Memory B cell (primary cell): ENCODE measurements at places on chromosomes 13 and 19.

- DNase-seq, result no peak
Observed at GRCh38 chr19:1954532-1954933, 13.6 kb downstream of the CSNK1G2 start.

DNA sequence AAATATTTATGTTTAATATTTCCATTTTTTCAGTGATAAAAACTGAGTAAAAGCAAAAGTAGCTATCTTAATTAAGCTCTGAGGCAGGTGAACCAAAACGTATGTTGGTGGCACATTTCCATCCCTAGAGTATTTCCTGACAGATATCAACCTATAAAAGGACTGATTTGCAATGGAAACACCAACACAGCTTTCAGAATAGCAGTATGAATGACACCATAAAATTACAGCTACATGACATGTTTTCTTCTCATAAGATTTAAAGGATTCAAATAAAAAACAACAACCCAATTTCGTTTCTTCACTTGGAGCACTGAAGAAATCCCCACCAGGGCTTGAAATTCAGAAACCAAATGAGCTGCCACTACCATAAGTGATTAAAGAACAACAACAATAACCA, 194.4 kb downstream of the RFC3 start:
- no peak for DNase-seq

GRCh38 chr13:107069108-107069776, 501.3 kb upstream of the ARGLU1 start:
- DNase-seq, result no peak

DNA sequence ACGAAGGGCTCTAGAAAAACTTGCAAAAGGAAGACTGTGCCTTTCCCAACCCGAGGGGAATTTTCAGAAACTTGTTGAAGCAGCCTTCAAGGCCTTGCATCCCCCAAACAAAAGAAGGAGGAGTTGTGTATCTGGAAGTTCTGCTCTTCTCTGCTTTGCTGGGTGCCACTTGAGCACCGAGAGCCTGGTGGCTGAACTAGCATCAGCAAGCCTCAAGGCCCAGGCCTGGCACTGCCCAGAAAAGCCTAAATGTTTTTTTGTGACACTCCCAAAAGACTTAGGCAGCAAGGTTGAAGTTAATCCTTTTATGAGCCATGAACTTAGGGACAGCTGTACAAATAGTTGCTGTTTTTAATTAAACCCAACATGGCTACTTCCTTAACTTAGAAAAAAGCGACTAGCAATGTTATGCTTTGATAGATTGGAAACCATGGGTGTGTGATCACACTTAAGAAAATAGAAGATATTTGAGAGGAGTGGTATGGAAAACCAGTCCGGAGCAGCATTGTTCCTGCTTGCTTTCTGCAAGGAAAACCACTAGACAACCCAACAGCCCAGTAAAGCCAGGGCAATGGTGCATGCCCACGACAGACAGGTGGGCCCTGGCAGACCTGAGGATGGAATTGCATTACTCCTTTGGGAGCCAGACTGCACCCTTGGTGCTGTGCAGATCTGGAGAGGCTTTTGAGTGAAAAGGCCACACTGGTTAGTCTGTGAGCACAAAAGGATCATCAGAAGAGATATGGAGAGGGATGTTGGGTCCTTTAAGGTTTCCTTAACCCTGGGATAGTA, 788 bp upstream of the DLEU7 start:
- DNase-seq, result no peak

- DNase-seq, result no peak
Observed at GRCh38 chr13:113483504-113484293, 6.8 kb downstream of the DCUN1D2 start.

- DNase-seq, result no peak
Observed at GRCh38 chr19:53580871-53581835, 43.2 kb downstream of the ZNF331 start.

- no peak for DNase-seq
Observed at GRCh38 chr13:91278888-91279287, 68.6 kb upstream of the MIR17HG start.

DNA sequence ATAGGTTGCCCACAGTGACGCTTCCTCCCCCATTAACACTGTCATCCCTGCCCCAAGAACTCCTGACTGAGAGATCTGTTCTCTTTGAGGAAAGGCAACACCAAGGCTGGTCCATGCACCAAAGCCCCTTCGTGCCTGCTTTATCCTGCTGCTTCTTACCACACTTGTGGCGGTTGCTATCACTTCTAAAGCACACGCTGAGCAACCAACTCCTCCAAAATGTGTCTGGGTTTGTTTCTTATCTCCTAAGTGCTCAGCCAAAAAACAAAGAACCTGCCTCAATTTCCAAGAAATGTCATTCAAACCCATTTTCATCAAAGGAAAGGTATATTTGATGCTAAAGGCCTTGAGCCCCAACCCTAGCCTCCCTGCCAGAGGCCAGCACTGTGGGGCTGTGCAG, 14.6 kb downstream of the ATP7B start:
- no peak for DNase-seq

DNA sequence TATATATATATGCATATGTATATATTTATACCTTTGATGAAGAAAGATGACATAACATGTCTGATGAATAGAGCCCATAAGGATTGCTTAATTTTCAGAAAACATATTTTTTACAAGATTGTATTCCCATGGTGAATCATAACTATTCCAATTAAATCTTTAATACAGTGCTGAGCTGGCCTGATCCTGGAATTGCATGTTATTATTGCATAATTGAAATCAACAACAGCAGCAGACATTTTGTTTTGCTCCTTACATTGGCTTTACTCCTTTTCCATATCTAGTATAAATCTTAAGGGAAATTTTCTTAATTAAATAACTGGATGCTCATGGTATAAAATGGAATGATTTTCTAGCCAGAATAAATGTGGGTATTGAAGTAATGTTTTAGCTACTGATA, 22.0 kb downstream of the POSTN start:
- no peak for DNase-seq

- DNase-seq, result no peak
Observed at GRCh38 chr19:8451885-8452284, 7.1 kb downstream of the HNRNPM start.

DNA sequence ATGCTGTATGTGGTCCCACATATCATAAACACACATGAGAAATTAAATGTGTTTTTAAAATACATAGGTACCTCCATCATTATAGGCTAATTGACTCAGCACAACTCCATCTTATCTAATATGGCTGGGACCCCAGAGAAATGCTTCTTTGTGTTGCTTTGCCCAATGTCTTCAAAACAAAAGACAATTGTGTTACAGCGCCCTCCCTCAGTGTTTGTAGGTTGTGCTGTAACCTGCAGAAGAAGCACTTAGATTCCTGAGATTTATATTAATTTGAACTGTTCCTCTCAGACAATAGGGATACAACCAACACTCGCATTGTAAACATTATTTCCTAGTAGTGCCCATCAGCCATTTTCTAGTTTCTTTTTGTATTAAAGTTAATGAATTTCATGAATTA, 303.4 kb downstream of the MZT1 start:
- DNase-seq, result no peak

- DNase-seq, result no peak
Observed at GRCh38 chr19:28426730-28427225, 786.2 kb downstream of the UQCRFS1 start.

- DNase-seq, result no peak
Observed at GRCh38 chr19:18741124-18742121, 49.7 kb downstream of the COMP start.

DNA sequence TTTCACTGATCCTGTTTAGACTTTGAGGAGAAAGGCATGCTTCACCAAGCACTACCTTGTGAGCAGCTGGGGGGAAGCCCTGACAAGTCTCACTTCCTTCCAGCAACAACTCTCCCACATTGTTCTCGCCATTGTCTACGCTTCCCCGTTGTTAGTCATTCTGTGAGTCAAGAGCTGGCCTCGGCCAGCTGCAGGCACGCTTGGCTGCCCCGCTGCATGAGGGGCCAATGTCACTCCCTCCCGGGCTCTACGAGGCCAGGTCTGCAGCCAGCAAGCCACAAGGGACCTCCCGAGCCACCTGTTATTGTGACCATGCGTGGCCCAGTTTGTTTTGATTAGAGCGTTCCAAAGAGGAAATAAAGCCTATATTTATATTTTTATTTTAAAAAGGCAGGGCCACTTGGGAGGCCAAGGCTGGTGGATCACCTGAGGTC, 220.9 kb downstream of the FOXO1 start:
- DNase-seq, result peak; percentile 85

DNA sequence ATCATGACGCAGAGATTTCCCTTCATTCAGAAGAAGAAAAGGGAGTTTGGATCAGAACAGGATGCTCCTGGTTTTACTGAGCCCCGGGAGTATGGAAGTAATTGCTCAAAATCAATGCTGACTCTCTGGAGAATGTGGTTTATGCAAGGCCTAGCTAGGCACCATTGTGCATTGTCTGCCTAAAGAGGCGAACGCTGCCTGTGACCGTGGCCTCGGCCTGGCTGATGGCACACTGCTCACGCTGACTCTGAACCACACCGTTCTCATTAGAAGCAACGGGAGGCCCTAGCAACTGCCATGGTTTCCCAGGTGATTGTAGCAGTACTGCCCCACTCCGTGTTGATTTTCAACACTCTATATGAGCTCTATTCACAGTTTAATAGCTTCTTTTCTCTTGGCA, 41.7 kb upstream of the UBL3 start:
- DNase-seq, result no peak

DNA sequence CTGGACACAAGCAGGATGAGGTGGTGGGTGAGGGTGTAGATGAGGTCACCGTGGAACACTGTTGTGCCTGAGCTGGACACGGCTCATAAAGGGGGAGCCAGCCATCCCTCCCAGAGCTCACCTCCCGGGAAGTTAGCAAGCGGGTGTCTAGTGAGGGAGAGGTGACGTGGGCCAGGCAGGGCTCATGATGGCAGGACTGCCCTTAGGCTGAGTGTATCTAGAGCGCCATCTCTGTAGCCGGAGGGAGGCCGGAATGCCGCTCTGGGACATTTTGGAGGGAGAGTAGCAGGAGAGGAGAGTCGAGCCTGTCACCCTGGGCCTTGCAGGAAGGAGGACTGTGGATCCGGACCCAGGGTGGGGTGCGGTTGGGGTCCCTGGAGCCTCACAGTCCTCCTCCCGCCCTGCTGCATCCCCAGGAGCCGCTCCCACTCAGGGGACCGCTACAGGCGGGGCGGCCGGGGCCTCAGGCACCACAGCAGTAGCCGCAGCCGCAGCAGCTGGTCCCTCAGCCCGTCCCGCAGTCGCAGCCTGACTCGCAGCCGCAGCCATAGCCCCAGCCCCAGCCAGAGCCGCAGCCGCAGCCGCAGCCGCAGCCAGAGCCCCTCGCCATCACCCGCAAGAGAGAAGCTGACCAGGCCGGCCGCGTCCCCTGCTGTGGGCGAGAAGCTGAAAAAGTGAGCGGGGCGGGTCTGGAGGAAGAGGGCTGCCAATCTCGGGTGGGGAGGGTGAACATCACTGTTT, 9.2 kb downstream of the ZNF296 start:
- DNase-seq, result no peak

DNA sequence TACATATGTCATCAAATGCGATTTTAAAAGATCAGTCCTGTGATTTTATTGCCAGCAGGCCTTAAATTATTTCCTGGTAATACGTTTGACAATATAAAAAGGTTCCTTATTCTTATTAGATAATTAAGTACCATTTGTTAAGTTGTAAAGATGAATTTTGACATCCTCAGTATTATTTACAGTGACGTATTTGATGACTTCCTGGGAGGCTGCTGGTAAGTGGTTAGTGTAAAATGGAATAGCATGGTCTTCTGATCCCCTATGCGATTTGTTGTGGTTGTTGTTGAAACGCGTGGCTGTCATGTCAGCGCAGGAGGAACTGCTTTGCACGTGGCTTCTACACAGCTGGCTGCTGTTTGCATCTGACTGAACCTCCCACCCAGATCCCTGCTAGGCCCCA, 99.7 kb downstream of the DCLK1 start:
- DNase-seq, result no peak

DNA sequence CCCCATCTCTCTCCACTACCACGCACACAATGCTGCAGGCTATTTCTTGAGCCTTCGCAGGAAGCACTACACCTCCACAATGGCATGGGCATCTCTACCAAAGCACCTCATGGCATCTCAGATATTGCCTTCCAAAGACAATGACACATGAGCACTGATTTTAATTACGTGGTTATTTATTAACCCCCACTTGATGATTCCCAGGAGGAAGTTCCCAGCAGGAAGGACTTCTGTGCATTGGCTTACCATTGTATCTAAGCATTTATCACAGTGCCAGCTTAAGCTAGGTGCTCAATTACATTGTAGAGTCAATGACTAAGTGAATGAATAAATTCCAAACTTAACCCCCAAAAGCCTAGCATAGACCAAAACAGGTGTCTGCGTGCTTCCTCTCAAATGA, 101.4 kb downstream of the ABCC4 start:
- DNase-seq, result no peak

DNA sequence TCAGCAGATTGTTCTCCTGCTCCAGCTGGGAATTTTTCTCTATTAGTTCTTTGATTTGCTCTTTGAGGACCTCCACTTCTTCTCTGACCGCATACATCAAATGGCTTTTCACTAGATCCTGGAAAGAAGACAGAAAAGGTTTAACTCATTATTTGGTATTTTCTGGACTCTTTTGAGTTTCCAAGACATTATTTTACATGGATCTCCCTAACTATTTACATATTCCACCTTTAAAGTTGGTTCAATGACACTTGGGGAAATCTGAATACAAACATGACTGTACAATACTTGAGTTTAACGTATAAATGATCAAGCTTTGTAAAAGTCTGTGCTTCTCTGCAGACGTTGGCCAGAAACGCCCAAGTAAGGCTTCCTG, 61.1 kb downstream of the SERP2 start:
- no peak for DNase-seq

DNA sequence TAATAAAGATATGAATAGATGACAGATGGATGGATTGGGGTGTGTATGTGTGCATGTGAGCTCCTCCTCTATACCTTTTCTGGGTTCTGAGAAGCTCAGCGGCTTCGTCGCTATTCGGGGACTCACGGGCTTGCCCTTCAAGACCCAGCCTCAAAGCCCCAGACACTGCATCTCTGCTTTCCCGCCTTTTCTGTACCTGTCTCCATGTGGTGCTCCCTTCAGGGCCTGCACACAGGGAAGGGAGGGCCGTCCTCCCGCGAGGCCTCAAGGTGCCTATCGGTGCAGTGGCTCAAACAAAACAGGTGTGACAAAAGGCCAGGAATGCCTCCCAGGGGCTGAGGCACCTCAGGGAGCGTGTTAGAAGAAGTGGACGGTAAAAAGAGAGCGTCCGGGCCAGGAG, 16.2 kb downstream of the KRTDAP start:
- no peak for DNase-seq

DNA sequence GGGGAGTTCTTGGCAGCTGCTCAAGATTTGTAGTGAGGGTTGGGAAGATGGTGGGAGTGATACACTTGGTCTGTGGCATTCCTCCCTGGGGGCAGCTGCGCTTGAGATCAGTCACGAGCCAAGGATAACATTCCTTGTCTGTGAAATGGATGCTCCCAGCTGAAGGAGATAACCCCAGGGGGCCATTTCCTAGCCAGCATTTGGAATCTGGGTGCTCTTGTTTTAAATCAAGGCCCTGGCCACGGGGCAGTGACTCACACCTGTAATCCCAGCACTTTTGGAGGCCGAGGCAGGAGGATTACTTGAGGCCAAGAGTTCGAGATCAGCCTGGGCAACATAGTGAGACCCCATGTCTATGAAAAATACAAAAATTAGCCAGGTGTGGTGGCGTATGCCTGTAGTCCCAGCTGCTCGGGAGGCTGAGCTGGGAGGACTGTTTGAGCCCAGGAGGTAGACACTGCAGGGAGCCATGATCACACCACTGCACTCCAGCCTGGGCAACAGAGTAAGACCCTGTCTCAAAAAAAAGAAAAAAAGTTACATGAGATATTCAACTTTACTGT, 4.6 kb downstream of the PKN1 start:
- no peak for DNase-seq
